Hippocampal formation (tissue), 2 donors: ENCODE measurements at places on chromosomes 1 and 21.

- no peak for DNase-seq
These were observed 128.1 kb downstream of the SIPA1L2 start for GRCh38 chr1:232501854-232502253.

- DNase-seq, result peak; percentile 16
These were observed 76.8 kb upstream of the COA6 start for GRCh38 chr1:234296496-234296895.

- peak; percentile 66 for DNase-seq
These were observed 59.0 kb upstream of the C8B start for GRCh38 chr1:57024855-57025254.

DNA sequence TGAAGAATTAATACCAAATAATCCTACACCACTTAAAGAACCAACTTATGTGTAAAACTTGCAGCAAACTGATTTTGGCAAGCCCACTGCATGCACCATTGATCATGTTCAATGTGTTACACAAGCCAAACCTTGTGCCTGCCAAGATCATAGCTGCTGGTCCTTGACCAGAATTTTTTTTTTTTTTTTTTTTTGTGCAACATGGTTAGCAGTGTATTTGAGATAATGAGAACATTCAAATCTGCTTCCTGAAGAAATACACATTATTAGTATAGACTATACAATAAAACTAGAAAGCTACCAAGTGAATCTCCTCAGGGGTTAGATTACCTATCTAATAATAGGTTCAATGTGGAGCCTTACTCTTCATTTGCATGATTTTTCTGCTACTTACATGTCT is 421.0 kb downstream of the MRPL39 start:
- no peak for DNase-seq

DNA sequence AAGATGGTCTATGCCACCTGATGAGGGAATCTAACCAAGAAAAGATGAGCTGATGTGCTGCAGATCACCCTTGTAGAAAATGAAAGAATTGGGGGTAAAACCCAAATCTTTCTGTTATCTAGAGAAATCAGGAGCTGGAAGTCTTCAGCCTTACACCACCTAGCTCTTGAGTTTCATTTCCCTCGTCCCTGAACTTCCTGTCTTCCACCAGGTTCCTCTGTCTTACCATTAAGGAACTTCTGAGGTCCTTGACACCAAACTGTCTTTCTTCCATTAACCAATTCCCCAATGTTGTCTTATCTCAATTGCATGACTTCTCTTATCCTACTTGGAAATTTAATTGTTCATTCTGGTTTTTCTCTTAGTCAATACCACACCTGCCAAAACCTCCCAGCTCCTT is 31.5 kb downstream of the LPAR3 start:
- no peak for DNase-seq

GRCh38 chr1:11284784-11285183 is 11.8 kb downstream of the UBIAD1 start:
- DNase-seq, result no peak

GRCh38 chr1:239993366-239993765 is 98.3 kb upstream of the FMN2 start:
- no peak for DNase-seq

DNA sequence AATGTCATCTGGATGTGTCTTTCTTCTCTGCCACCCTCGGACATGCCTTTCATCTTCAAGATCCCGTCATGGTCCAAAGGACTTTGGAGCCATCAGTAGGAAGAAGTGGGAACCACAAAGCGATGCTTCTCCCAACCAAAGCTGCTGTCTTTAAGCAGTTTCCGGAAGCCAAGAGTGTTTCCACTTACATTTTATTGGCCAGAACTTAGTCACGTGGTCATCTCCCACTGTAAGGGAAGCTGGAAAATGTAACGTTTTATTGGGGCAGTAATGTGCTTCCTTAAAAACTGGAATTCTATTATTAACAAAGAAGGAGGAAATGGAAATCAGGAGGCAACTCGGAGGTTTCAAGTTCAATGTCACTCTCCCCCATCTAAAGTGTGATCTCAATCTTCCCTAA is 170.8 kb downstream of the ATG4C start:
- no peak for DNase-seq

DNA sequence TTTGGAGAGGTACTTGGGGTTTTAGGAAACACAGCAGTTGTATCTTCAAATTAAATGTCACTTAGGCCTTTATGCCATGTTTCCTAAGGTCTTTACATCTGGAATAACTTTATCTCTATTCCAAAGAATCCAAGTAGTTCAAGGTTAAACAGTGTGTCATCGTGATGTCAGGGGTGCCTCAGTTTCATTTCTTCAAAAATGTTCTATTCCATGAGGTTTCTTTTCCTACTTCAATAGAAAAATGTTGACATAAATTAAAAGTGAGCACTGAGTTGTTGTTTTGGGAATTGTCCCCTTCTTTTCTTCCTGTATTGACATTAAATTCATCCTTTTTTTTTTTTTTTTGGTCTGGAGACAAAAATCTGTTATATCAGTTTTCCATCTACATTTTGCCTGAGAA is 160.6 kb upstream of the C21orf91 start:
- DNase-seq, result no peak

DNA sequence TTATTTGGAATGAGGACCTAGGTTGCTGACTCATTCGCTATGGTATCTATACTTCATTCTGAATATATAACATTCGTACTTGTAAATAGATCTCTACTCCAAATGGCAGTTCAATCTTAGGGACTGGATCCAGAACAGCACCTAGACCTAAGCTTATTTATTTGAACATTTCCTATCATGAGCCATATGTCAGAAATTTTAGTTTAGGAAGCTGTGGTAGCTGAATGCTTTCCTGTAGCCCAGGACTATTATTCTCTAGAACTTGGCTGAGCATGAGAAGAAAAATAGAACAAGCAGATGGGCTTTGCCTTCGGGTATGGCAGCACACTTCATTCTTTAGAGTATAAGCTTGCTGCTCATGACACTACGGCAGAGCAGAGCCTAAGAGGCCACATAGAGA is 1114.4 kb upstream of the B3GALT2 start:
- no peak for DNase-seq

DNA sequence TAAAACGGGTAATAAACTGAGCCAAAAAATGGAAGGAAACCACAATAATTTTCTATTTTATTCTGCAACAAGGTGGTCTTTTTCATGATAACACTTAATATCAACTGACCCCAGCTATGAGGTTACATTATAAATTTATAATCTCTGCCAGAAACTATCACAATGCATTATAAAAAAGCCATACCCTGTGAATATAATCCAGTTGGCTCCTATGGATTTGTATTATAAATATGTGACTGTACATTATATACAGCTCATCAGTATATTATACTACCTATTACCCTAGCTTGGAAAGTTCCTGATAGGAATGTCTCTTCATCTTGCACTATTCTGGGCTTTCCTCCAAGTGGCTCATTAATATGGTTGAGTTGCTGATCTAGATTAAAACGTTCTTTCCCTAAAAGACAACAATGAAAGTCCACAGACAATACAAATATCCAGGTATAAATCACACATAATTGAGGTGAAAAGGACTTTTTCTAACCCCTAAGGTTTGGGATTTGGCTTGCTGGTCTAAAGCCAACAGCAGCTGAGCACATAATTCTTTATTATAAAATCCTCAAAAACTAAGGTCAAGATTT is 487.7 kb downstream of the TTLL7 start:
- no peak for DNase-seq

DNA sequence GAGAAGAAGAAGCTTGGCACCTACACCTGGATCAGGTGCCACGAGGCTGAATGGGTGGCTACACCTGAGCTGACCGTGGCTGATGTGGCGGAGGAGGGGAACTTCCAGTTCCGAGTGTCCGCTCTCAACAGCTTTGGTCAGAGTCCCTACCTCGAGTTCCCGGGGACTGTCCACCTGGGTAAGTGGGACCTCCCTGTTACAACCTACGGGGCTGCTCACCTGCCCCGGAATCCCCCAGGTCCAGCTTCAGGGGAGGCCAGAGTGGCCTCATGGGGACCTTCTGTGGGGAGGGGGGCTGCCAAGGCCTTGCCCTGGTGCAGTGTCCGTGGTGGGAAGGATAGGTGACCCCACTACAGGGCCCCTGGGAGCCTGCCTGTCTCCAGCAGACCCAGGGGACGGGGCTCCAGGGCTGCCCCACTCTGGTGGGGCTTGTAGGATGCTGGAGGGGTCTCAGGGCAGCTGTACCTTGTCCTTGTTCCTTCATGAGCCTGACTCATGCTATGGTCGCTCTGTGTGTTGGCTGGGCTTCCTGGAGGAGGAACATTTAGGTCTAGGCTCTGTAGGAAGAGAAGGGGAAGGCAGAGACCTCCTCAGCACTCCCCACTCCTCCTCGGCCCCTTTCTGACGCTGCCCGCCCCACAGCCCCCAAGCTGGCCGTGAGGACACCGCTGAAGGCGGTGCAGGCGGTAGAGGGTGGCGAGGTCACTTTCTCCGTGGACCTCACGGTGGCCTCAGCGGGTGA is 7.2 kb downstream of the OBSCN start:
- no peak for DNase-seq

- DNase-seq, result no peak
These were observed 2.6 kb upstream of the CFAP45 start for GRCh38 chr1:159902541-159902940.

- DNase-seq, result no peak
These were observed 197.3 kb downstream of the MATN1 start for GRCh38 chr1:30525971-30526651.

DNA sequence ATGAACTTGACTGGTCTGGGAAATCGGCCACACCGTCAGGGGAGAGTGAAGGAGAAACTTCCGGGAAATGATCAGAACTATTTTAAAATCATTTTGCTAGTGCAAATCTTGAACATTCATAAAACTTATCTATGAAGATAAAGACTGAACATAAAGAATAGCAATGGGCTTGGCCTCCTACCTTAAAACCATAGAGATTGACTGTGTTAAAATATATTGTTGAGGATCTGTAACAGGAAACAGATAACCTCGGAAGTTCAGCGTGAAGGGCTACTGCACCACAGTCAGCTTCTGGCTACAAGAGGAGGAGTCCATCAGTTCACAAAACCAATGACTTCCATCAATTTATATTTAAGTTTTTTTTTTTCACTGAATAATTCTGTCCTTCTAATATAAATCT is 127.3 kb downstream of the RGS7 start:
- DNase-seq, result no peak

GRCh38 chr1:108560189-108560873 is 431 bp downstream of the EEIG2 start:
- no peak for DNase-seq

- DNase-seq, result no peak
These were observed 134.2 kb upstream of the HP1BP3 start for GRCh38 chr1:20921285-20921684.

DNA sequence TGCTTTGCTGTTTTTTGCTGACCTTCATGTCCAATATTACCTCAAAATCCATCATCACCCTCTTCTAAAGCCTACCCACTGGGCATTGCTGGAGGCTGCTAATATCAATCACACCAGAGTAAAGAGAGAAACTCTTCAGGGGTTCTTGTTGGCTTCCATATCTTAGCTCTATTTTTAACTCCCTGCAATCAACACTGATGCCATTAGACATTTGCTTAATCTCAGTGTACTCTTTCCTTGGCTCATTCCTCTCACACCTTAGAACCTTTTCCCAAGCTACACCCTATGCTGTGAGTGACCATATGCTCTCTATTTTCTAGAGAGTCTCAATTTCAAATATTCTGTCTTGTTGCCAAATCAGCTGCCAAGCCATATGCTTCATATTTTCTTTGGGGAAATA is 40.6 kb upstream of the RABGAP1L start:
- no peak for DNase-seq

- DNase-seq, result no peak
These were observed 24.9 kb downstream of the PRKCZ start for GRCh38 chr1:2074944-2075740.

- DNase-seq, result no peak
These were observed 128.9 kb downstream of the HIVEP3 start for GRCh38 chr1:41789661-41790330.

DNA sequence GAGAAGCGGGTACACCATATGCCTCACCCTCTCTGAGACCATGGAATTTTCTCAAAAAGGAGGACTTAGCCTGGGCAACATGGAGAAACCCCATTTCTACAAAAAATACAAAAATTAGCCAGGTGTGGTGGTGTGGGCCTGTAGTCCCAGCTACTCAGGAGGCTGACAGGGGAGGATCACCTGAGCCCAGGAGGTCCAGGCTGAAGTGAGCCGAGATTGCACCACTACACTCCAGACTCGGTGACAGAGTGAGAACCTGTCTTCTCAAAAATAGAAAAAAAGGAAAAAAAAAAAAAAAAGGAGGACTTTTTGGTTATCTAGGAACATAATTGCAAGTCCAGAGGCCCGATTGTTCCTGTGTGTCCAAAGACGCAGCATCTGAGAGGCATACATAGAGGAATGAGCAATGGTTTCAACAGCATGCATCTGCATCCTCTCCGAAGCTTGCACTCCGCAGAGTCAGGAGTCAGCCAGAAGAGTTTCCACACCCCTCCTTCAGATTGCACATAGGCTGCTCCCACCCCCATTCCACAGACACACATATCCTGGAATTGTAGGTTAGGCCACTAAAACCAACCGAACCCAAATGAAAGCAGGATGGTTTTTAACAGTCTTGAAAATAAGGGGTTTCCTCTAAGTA is 2.5 kb upstream of the TBX15 start:
- DNase-seq, result no peak

DNA sequence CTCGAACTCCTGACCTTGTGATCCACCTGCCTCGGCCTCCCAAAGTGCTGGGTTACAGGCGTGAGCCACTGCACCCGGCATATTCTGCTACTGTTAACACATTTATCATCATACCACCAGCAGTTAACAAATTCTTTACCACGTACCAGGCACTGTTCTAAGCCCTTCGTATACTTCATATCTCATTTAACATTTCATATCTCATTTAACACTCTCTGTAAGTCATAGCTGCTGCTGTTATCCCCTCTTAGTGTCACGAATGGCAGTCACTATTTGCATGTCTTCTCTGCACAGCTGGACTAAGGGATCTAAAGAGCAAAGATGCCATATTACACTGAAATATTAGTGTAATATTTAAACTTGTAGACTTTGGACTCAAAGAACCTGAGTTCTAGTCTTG is 462.5 kb upstream of the DAB1 start:
- DNase-seq, result no peak

- no peak for DNase-seq
These were observed 17.7 kb downstream of the METTL13 start for GRCh38 chr1:171799166-171799565.

DNA sequence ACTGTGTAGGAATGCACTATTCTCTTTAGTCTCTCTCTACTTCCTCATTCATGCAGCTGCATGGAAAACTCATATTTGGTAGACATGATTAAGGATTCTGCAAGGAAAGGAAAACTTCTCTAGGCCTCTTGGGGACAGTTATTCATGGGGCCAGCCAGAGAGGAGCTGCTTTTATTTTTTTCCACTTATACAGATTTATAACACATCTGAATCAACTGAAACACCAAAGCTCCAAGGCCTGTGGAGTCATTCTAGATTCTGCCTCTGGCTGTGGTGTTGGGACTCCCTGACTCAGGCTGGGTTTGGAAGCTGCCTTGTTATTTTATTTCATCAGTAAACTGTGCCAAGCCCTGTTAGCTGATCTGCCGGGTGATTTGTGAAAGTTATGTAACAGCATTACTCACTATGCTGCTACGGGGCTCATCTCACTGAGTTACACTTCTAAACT is 83.9 kb upstream of the EDEM3 start:
- DNase-seq, result no peak
